ENCODE measurements at places on chromosomes 6 and 20.

GRCh38 chr6:148791372-148791771, 44.5 kb downstream of the UST start:
- no peak for DNase-seq

- no peak for DNase-seq
These were observed 20.7 kb upstream of the RBBP8NL start for GRCh38 chr20:62448038-62448437.

- DNase-seq: no peak
These were observed 145.4 kb downstream of the PRKN start for GRCh38 chr6:162581988-162582780.

DNA sequence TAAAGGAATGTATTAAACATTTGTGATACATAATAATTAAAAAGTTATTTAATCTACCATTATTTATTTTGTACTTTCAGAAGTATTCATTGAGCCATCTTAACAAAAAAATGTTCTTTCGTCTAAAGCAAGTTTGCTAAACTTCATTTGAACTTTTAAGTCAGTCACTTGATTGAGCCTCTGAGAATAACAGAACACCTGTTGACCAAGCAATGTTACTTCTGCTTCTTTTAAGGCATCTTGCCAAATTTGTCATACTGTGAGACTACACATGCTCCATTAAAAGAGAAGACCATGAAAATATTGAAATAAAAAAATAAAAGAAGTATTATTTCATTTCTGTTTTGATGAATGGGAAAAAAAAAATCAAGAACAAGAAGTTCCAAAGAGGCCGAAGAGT, 141.8 kb upstream of the BMP5 start:
- no peak for DNase-seq

- no peak for DNase-seq
These were observed 238.8 kb upstream of the NOX3 start for GRCh38 chr6:155694419-155694790.

DNA sequence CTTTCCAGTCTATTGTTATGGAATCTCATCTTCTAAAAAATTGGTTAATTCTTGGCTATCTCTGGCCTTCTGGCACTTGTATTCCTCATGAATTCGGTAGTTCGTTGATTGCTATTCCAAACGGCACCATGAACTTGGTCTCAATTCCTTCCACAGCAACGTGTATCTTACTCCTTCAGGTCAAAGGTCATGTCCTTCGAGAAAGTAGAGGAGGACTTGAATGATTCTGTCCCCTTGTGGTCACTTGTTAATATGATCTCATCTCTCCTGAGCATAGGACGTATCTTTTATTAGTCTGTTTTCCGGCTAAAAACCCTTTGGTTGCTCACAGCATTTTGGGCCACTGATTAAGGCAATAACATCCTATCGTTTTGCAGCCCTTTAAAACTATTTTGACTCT, 9.4 kb downstream of the TLDC2 start:
- DNase-seq: no peak

DNA sequence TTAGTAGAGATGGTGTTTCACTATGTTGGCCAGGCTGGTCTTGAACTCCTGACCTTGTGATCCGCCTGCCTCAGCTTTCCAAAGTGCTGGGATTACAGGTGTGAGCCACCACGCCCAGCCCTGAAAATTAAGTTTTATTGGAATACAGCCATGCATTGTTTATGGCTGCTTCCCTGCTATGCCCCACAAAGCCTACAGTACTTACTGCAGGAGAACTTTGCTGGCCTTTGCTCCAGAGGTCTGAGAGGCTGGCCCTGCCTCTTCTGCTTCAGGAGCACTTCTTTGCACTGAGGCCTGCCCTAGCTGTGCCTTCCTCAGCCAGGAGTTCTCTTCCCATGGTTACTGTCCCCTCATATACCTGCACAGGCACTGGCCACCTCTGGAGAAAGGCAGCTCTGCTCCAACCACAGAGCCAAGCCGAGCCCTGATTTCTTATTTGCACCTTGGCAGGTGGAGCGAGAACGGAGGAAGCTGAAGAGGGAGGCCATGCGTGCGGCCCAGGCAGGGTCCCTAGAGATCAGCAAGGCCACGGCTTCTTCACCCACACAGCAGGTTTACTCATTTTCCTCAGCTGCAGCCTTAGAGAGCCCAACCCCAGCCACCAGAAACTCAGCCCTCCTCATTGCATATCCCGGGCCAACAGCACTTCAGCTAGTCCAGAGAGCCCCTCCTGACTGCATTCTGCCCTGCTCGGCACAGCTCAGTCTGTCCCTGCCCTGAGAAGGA, 20.8 kb downstream of the C20orf173 start:
- DNase-seq: no peak

GRCh38 chr20:14332866-14333265, 4.5 kb downstream of the FLRT3 start:
- no peak for DNase-seq
